ENCODE measurements at places on chromosomes 1 and 21.

DNA sequence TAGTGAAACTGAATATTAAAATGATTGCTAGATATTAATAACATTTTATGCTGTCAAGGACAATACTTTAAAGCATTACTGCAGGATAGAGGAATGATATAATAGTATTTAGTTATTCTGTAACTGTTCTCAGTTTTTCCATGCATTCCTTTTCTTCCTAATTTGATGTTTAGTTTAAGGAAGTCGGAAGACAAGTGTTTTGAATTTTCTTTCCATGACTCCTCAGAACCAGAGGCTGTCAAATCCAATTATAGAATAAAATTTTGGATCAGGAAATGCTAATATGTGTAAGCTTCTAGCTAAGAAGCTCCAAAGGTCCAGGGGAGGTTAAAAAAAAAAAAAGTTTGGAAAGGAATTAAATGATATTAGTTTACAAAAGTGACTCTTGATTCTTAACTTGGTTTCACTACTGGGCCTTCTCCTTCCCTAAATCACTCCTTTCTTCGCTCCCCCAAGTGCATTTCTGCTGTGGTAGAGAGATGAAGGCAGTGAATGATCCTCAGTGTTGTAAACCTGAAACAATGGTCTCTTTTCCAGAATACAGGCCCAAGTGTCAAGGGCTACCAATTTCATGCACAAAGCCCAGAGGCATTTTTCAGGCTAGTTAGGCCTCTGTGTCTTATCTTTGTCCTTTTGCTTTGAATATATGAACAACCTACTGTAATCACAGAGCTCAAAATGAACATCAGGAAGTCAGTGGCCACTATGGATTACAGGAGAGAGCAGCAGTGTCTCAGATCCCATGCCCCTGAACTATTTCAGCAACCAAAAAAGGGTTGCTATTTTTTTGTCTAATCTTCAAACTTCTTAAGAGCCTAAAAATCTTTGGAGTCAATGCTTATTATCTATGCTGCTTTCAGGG is 6.2 kb downstream of the ADSS2 start:
- no peaks in the 10 kb centered on the region for H3K36me3 ChIP-seq
- DNase-seq, result no peak
- no peaks in the 10 kb centered on the region for H3K27me3 ChIP-seq
- no peak overlapping the region for H3K4me3 ChIP-seq
- peaks cover 5% of the 10 kb centered on the region for H3K4me1 ChIP-seq

GRCh38 chr21:43797415-43797814 is 8.0 kb downstream of the RRP1 start:
- no peak overlapping the region for H3K4me3 ChIP-seq
- H3K36me3 ChIP-seq, result peaks cover 100% of the 10 kb centered on the region
- H3K27me3 ChIP-seq, result no peaks in the 10 kb centered on the region
- no peak for DNase-seq
- no peaks in the 10 kb centered on the region for H3K4me1 ChIP-seq

GRCh38 chr1:51172811-51173210 is 63.3 kb upstream of the RNF11 start:
- peaks cover 3% of the 10 kb centered on the region for H3K27me3 ChIP-seq
- no peak overlapping the region for H3K4me3 ChIP-seq
- DNase-seq, result no peak
- H3K27ac ChIP-seq, result no peak overlapping the region

DNA sequence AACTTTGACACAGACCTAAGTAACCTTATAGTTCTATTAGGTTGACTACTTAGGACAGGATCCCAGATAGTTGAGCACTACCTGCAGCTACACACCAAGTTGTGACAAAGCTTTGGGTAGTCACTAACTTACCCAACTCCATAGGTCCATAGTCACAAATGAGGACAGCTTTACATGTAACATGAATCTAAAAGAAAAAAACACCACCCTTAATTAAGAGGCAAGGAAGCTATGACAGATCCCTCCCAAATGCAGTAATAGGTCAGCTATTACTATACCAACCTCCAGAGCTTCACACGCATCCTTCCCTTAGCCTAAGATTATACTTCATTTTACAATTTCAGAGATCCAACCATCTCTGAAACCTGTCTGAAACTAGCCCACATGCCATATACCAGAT is 12.7 kb upstream of the RAB42 start:
- no peak for DNase-seq
- H3K27ac ChIP-seq, result no peak overlapping the region
- no peak overlapping the region for H3K4me3 ChIP-seq
- H3K27me3 ChIP-seq, result no peaks in the 10 kb centered on the region
- H3K36me3 ChIP-seq, result no peaks in the 10 kb centered on the region
- peaks cover 9% of the 10 kb centered on the region for H3K4me1 ChIP-seq

- H3K27me3 ChIP-seq, result peaks cover 97% of the 10 kb centered on the region
- no peak overlapping the region for H3K27ac ChIP-seq
- peaks cover 29% of the 10 kb centered on the region for H3K4me1 ChIP-seq
- H3K36me3 ChIP-seq, result no peaks in the 10 kb centered on the region
- no peak overlapping the region for H3K4me3 ChIP-seq
Measured at GRCh38 chr21:41764558-41765419, 2.1 kb downstream of the RIPK4 start.

GRCh38 chr1:215631489-215631888 is 64.4 kb downstream of the KCTD3 start:
- H3K4me1 ChIP-seq, result peaks cover 14% of the 10 kb centered on the region
- DNase-seq, result no peak
- no peaks in the 10 kb centered on the region for H3K36me3 ChIP-seq
- H3K27ac ChIP-seq, result no peak overlapping the region
- no peak overlapping the region for H3K4me3 ChIP-seq

GRCh38 chr1:232134365-232134764 is 495.6 kb downstream of the SIPA1L2 start:
- H3K36me3 ChIP-seq, result no peaks in the 10 kb centered on the region
- no peak overlapping the region for H3K27ac ChIP-seq
- no peaks in the 10 kb centered on the region for H3K27me3 ChIP-seq
- no peak overlapping the region for H3K4me3 ChIP-seq
- no peaks in the 10 kb centered on the region for H3K4me1 ChIP-seq

GRCh38 chr1:170618421-170618820 is 45.5 kb upstream of the PRRX1 start:
- H3K27me3 ChIP-seq, result no peaks in the 10 kb centered on the region
- DNase-seq, result no peak
- H3K36me3 ChIP-seq, result no peaks in the 10 kb centered on the region

- no peak overlapping the region for H3K27ac ChIP-seq
- no peak overlapping the region for H3K4me3 ChIP-seq
- H3K36me3 ChIP-seq, result no peaks in the 10 kb centered on the region
- DNase-seq, result no peak
Measured at GRCh38 chr1:31910933-31911332, 27.2 kb downstream of the PTP4A2 start.

Data from tibial nerve (tissue), 4 donors.